ENCODE measurements at places on chromosomes 13 and 19.

- DNase-seq = no peak
Measured at GRCh38 chr19:39014037-39014436, 18.3 kb downstream of the FBXO27 start.

GRCh38 chr13:46662690-46663089, 109.7 kb downstream of the LRCH1 start:
- DNase-seq = no peak

- DNase-seq = no peak
Measured at GRCh38 chr13:61913183-61913582, 497.5 kb upstream of the PCDH20 start.

DNA sequence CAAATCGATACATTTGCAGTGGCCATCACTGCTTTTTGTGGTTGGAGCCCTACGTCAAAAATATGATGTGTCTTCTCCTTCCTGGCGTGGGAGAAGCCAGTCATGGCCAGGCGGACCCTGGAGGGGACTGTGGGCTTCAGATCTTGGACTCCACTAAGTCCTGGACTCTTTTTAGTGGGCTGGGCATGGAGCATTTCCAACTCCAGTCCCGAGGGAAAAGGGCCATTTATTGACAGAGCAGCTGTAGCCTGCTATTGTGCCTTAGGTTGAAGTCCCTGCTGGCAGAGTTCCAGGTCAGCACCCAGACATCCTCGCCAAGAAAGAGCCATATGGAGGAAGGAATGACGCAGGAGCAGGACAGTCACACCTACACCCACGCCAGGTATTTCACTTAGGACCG, 179.2 kb upstream of the ZNF507 start:
- DNase-seq = no peak

- DNase-seq = no peak
Measured at GRCh38 chr13:91546900-91547299, 148.5 kb downstream of the GPC5 start.

GRCh38 chr13:33677215-33677614, 140.7 kb upstream of the RFC3 start:
- DNase-seq = no peak

- DNase-seq = no peak
Measured at GRCh38 chr13:114031631-114032030, 57.8 kb upstream of the C13orf46 start.

DNA sequence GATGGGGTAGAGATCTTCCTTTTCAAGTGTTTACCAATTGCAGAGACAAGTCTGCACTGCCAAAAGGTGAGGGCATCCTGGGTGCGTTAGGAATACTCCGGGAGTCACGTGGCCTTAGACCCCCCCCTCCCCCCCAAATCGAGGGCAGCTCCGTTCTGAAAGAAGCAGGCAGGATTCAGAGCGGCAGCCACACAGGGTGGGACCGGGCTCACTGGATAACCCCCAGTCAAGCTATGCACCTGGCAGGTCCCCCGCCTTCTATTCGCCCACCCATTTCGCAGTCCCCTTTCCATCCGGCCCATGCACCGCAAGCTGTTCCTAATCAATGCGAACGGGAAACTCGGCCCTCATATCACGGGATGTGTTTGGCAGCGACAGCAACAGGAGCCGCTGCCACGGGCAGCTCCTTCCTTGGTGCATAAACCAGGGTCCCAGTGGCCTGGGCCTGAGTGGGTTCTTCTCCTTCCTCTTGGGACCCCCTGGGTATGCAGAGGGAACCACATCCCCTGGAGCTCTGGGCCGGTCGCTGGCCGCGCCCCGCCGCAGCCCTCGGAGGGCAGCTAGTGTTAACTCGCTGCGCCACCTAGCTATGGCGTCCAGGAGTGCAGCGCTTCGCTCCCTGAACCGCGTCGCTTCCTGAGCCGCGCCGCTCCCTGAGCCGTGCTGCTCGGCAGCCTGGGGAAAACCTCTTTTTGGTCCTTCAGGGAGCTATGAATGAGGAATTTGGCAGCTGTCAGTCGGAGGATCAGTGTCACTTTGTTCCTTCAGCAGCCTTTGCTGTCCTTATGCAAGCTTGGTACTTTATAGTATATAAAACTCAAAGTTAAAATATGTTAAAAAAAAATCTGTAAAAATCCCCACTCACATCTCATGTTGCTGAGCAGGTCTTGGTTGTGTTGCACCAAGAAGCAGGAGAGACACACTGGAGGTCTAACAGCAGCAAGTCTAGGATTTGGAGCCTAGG, 41.4 kb downstream of the LYL1 start:
- peak; percentile 80 for DNase-seq

DNA sequence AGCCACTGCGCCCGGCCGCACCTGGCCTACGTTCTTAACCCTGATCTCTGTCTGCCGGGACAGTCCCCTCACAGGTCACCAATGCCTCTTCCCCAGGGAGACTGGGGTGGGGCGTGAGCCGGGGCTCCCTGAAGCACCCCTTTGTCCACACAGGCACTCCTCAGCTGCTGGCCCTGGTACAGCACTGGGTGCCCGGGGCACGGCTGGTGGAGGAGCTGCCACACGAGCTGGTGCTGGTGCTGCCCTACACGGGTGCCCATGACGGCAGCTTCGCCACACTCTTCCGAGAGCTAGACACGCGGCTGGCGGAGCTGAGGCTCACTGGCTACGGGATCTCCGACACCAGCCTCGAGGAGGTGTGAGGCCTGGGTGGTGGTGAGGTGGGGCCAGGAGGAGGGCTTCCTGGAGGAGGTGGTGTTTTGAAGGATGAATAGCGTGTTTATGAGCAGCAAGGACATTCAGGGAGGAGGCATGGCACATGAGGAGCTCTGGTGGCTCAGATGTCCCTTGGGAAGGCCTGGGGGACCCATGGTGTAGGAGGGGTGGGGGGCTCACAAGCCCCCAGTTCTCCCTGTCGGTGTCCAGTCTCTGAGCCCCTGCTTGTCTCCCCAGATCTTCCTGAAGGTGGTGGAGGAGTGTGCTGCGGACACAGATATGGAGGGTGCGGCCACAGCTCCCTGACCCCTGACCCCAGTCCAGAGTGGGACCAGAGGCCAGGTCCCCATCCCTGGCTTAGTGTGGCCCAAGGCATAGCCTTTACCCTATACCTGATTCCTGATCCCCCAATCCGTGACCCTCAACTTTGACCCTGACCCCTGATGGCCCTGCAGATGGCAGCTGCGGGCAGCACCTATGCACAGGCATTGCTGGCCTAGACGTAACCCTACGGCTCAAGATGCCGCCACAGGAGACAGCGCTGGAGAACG, 13.5 kb upstream of the ARHGAP45 start:
- DNase-seq = no peak
